ENCODE measurements at places on chromosomes 2 and 18.

- DNase-seq: no peak
These were observed 29.8 kb downstream of the STARD6 start for GRCh38 chr18:54327818-54328217.

DNA sequence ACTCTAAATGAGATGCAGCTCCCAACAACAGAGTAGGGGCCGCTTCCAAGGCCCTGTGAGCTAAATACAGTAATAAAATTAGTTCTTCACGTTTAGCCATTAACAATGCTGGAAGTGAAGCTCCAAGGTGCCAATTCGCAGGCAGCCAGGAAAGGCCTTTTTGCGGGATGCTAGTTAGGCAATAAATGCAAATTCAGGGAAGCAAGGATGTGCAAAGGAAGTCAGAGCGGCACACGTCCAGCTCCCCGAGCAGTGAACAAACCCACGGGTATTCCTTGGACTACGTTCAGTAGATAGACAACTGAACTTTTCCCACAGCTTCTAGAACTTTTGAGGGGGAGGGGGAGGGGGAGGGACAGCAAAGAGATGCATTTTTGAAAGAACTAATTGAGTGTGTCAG is 6.9 kb downstream of the ZNF516 start:
- DNase-seq: no peak

DNA sequence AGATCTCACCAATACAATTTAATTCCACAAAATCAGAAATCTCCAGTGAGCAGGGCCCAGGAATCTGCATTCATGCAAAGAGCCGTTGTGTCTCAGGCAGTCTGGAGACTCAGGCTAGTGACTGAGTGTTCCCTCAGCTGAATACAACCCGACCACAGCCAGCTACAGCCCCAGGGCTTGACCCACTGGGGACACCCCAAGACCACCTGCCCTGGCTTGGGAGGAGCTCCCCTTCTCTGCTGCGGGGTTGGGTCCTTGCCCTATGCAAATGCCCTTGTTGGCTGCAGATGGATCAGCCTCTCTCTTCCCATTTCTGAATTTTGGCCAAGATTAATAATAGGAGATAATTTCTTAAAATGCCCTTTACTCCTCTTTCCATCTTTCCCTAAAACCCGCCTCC is 157.7 kb downstream of the TWIST2 start:
- DNase-seq: no peak

DNA sequence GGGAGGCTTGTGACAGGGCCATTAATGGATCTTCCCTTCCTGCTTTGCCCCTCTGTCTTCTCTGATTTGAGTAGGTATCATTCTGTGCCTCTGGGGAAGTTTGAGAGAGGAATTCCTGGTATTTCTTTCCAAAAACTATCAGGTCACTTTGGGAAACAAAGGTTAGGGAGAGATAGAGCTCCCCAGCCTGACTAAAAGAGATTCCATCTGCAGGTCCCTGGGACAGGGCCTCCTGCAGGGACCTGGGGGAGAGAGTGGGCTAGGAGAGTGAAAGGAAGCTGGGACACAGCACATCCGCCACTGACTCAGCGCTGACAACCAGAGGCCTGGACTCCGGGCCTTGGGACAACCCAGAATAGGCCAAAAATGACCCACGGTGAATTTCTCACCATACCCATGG is 6.4 kb downstream of the GALNT14 start:
- no peak for DNase-seq

- DNase-seq: no peak
These were observed at the start of gene HAUS1 for GRCh38 chr18:46104128-46104911. HAUS1 (plus strand) TSS chr18:46104385; CDS start chr18:46104412, 27 bp downstream.

DNA sequence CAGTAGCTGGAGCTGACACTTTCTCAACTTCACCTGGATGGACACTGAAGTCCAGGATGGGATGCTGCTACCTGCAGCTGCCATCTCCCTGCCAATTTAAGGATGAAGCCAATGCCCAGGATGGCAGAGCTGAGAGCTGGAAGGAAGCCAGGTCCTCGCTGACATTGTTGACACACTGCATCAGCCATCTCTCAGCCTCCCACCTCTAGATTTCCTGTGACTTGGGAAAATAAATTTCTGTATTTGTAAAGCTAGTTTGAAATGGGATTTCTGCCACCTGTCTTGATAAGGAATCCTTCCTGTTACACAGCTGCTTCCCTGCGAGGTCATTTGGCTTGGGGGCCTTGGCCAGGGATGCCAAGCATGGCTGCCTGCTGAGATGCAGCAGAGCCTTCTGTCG is 43.5 kb downstream of the KCTD1 start:
- DNase-seq: no peak

DNA sequence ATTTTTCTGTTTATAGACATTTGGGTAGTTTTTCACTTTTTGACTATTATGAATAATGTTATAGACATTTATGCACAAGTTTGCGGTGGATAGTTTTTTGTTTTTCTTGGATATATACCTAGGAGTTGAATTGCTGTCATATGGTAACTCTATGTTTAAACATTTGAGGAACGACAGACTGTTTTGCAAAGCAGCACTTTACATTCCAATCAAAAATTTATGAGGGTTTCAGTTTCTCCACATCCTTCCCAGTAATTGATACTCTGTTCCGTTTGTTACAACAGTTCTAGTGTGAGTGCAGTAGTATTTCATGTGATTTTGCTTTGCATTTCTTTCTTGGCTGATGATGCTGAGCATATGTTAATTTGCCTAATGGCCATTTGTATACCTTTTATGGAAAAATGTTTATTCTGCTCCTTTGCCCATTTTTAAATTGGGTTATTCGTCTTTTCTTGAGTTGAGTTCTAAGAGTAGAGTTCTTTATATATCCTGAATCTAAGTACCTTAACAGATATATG is 617.3 kb upstream of the LRATD1 start:
- no peak for DNase-seq

DNA sequence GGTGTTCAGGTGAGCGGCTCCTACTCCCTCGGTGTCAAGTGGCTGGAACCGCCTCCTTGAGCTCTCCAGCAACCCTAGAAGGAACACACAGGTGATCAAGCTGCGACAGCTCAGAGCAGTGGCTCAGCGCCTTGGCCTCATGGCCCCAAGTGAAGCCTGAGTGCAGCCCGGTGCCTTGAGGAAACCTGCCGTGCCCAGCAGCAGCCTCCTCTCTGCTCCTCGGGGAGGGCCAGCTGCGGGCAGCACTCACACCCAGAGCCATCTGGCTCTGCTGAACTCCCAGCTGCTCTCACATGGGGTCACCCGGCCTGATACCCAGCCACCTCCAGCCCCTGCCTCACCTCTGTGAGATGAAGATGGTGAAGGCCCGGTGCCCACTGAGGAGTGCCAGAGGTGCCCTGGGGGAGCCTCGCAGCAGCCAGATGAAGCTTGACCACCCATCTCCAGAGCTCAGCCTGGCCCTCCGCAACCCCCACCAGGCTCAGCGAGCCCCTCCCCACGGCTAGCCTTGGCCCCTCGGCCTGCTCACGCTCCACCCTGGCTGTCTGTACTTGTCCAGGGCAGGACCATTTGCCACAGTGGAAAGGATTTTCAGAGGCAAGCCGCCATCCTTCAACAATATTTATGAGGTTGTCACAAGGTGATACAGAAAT is 70.6 kb upstream of the RAB6C start:
- no peak for DNase-seq

DNA sequence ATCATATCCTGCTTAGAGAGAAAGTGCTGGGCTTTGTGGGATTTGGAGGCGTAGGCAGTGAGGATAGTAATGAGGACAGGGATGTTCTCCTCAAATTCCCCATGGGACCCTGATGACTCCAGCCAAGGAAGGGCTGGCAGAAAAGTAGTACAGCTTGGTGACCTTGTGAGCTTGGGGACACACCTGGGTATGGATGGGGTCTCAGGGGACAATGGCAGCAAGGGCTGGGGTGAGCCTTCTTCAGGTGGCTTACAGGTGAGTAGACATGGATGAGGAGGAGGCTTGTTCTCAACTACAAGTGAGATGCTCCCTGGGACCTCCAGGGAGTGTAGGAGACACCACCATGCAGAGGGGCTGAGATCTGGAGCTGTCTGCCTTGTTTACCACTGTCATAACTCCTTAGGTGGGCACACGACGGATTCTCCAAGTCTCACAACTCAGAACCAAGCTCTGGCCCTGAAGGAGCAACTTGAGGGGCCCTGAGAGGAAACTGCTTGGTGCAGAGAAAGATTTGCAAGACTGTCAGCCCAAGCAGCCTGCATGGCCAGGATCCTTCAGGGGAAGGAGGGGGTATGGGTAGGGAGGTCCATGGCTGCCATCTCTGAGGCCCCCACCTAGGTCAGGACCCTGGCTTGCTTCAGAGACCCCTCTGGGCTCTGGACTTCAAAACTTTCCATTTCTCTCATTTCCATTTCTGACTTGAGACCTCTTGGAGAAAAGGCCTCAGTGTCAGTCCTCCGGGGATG is 262.8 kb downstream of the DYSF start:
- DNase-seq: no peak

DNA sequence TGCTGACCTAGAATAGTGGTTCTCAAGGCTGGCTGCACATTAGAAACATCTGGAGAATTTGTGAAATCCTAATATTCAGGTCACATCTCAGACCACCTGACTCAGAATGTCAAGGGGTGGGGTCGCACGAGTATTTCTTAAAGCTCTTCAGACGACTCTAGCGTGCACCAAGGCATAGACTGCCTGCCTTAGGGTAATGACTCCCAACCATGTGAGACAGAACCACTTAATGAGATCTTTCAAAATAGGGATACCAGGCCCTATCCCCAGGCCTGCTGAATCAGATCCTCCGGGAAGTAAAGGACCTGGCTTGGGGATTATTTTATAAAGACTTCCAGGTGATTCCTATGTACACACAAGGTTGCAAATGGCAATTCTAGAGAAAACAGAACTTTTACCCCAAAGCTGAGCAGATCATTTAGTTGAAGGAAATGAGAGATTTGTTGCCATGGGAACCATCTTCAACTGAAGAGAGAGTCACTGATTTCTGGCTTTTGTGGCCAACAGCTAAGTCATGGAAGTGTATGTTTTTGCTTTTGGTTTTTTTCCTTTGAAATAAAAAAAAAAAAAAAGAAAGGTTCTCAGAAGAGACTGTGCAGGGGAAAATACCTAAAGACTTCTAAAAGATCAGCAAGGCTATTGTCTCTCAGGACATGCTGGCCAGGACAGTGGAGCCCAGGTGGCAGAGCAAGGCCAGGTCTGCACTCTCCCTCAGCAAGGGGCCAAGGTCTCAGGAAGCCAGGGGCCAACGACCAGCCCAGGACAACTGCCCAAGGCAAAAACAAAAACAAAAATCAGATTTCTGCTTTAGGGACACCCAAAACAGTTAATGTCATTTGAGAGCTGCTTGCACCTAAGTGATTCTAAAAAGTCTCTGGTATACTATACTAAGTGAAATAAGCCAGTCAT is 15.3 kb upstream of the LOXHD1 start:
- DNase-seq: no peak

- DNase-seq: no peak
These were observed 7.4 kb upstream of the NTSR2 start for GRCh38 chr2:11677136-11678055.

GRCh38 chr2:6578416-6578815 is 287.3 kb downstream of the CMPK2 start:
- DNase-seq: no peak

GRCh38 chr2:95301876-95302641 is 4.9 kb downstream of the KCNIP3 start:
- DNase-seq: no peak

All from AG04449 (cell line).